ENCODE measurements at places on chromosomes 3 and 15. TPM values are rescaled to one million over a fixed set of nuclear protein-coding genes. Genes with fewer than 3 reads are reported as not detected.

Gene SLC24A5
- polyA plus RNA-seq: not detected

Gene TMEM158
- polyA plus RNA-seq: 17.5 TPM

Gene LOXL1
- polyA plus RNA-seq: 22.7 TPM

Gene ARF4
- 165 TPM for polyA plus RNA-seq

Gene KNG1
- polyA plus RNA-seq: not detected

Gene LMLN
- polyA plus RNA-seq: 3.9 TPM

Data from H1 (cell line).